ENCODE measurements at places on chromosomes 1 and 21.

- no peak for DNase-seq
These were observed 44.2 kb downstream of the CYYR1 start for GRCh38 chr21:26528882-26529281.

DNA sequence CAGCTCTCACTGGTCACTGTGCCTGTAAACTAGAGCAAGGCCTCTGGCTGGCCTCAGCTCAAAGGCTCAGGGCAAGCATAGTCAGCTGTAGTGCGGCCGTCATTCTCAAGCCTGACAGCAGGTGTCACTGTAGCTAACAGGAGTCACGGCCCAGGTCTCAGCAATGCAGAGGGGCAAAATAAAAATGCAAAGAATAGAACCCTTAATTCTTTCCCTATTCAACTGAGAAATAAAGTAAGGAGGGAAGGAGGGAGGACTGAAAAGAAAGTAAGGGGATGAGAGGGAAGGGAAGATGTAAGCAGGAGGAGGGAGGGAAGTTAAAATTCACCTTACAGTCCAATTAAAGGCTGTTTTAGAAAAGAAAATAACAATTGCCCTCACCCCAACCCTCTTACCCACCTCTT lies 106.1 kb downstream of the KIAA0319L start:
- peak; percentile 69 for DNase-seq

- no peak for DNase-seq
These were observed 13.8 kb downstream of the RASSF5 start for GRCh38 chr1:206521127-206521526.

- DNase-seq = peak; percentile 3
These were observed 392 bp downstream of the GSTM2 start for GRCh38 chr1:109668123-109668775.

DNA sequence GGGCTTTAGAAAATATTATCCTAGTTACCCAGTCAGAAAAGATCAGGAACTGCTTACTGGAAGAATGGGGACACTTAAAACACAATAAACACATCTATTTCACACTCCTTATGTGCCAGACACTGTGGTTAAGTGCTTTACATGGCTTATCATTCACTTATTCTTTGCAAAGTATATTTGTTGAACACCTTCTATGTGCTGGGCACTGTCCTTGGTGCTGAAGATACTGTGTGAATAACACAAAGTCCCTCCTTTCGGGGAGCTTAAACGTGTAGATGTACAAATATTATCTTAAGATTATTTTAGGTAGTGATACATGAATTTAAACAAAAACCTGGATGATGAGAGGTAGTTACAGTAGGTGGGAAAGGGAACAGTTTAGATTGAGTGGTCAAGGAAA lies 169.3 kb downstream of the ST6GALNAC5 start:
- peak; percentile 48 for DNase-seq

DNA sequence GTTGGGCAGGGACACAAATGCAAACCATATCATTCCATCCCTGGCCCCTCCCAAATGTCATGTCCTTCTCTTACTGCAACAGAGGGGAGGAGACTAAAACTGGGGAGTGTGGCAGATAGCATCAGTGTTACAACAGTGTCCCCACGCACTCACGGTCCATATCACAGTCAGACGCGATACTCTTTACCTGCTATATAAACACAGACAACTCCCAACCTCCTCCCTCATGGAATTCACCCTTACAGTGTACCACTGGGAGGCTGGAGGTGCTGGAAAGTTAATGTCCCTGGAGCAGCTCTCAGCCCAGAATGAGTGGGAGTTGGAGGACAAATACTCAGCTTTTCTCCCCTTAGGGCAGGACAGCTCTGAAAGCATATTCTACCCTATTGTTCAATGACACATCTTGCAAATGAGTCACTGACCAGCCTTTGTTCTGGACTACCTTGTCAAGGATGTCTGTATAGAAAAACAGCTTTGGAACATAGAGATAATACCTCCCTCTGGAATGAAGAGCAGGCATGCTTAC lies 445.9 kb downstream of the SETD4 start:
- peak; percentile 76 for DNase-seq

DNA sequence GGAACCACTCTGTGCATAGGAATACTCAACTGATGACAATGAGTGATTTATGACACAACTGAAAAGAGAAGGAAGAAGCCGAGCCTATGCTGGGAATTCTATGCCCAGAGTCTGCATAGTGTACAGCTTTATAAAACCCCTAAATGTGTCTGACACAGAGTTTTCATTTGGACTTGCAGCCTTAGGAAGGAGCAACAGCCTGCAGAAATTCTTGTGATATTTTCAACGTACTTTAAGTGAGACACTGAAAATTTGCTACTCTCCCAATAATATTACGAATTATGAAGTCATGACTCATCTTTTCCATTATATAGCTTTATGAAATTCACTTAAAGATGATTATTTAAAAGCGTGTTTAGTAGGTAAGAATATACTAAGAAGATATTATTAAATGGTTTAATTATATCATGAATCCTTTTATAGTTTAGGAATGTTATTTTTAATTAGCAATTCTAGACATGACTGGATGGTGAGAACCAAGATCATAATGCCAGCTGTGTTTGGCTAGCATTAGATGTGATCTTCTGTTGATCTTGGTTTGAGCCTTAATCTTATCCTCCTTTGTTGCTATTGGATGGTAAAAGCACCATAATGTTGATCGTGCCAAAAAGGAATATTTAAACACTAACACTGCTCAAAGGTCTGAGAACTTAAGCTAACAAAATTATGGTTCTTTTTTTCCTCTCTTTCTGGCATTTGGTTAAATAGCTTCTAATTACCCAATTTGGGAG lies 785.1 kb upstream of the ADGRL4 start:
- no peak for DNase-seq

- peak; percentile 59 for DNase-seq
These were observed 38.2 kb downstream of the URB2 start for GRCh38 chr1:229664133-229664689.

GRCh38 chr1:230772457-230773395 lies 25.5 kb downstream of the CAPN9 start:
- peak; percentile 55 for DNase-seq

DNA sequence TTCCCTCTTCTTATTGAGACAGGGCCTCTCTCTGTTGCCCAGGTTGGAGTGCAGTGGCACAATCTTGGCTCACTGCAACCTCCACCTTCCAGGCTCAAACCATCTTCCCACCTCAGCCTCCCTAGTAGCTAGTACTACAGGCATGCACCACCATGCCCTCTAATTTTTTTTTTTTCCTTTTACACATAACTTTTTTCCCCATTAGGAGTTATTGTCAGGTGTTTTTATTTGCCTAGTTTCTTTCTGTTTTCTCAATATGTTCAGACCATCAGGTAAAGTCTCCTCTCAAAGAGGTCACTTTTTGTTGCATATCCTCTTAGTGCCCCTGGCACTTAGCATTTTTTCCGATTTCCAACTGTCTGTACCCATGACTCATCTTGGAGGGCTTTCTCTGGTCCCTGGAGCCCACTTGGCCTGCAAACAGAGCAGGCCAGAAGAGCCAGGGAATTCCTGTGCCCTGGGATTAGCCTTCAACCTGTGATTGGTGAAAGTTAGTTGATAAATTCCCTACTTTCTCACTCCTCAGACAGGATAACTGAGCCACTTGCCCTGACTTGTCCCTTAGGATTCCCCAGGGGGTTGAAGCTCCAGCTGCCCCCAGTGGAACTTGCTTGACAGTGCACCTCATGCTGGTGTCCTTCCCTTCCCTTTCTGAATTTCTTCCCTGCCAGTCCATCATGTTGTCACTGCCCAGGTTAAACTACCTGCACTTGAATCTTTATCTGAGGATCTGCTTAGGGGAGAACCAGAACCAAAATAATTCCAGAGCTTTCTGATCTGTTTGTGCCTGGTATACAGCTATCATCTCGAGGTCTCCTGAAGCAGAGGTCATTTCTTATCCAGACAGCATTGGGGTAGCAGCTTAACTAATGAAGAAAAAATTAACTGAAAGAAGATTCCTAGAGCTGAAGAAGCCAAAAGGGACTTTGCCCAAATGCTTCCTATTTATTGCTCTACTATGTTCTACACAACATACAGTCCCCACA lies 2.4 kb downstream of the NTPCR start:
- peak; percentile 73 for DNase-seq

GRCh38 chr1:28159243-28159642 lies 17.2 kb downstream of the PTAFR start:
- DNase-seq = no peak

GRCh38 chr1:234917495-234918180 lies 211.0 kb downstream of the TOMM20 start:
- no peak for DNase-seq

DNA sequence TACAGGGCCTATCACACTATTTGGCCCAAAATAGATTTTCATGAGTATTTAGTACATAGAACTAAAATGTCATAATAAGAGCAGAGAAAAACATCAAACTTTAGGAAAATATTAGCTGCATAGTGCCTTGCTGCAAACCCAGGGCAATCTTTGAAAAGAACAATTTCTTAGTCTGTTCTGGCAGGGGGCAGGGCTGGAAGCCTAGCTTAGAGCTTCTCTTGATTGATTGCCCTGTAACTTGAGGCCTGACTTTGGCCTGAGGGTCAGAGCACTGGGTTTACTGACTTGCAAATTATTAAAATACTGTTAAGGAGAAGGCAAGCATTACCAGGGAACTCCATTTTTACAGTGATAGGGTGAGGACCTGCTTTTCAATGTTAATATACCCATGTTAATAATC lies 115.8 kb upstream of the SPAG17 start:
- no peak for DNase-seq

DNA sequence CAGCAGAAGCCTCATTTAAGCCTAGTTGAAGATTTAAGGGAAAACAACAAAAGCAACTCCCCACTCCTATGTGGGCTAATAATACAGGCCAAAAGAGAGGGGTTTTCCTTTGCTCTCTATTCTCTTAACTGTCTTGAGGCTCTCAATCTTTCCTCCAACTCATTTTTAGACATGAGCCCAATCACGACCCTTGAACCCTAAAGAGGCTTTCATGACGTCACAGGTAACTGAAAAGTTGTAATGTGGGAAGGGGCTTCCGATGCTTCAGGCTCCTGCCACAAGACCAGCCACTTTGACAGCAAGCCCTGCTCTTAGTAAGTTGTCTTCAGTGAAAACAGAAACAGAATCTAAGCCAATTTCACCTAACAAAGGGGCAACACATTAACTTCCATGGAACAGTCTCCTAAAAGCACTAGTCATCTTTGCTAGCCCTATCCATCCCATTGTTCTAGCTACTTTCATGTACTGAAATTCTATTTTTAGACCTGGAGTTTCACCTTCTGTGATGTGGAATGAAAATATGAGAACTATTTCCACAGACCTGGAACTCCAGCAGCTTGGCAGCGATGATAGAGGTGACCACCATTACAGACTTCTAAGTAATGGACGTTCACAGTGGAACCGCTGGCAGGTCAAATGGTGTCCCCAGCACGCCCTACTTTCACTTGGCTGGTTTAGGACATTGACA lies 36.3 kb downstream of the GPR161 start:
- DNase-seq = no peak

- DNase-seq = no peak
These were observed 18.8 kb upstream of the GPR137B start for GRCh38 chr1:236123563-236123962.

DNA sequence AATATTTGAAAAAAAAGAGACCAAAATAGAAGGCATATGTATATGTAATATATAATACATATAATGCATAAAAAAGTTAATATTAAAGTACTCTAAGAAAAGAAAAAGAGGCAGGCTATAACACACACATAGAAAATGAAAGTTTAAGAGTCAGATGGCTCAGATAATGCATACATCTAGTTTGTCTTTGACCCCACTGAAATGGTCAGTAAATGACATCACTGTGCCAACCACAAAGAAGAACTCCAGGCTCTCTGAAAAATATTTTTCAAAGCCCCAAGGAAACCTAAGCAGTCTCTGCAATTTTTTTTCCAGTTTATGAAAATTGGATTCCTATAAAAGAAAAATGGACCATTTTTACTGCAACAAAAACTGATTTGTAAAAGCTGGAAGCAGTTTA lies 55.4 kb upstream of the SCYL3 start:
- DNase-seq = peak; percentile 64

DNA sequence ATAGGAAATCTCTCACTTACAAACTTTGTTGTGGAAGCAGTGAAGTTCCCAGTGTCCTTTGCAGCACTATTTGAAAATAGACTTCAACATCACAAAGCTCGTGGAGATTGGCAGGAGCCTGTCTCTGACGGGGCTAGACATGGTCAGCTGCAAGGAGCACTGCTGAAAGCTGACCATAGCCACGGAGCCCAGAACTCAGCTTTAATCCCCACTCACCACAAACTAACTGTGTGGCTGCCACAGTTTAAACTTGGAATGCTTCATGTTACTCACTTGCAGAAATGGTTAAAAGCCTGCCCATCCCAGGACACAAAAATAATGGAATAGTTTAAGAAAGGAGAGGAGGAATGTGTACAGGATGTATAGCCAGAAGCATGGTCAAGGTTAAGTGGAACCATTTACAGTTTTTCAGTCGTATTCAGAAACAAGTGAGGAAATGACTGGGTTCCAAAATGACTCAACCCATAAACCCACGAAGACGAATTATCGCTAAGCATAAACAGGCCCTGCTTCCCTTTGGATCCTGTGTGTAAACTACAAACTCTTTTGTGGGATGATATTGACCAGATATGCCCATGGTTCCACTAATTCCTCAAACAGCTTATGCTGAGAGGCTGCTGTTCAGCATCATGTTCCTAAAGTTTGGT lies 18.2 kb downstream of the DNALI1 start:
- DNase-seq = peak; percentile 84

GRCh38 chr21:26389971-26390641 lies 183.0 kb downstream of the CYYR1 start:
- peak; percentile 92 for DNase-seq

DNA sequence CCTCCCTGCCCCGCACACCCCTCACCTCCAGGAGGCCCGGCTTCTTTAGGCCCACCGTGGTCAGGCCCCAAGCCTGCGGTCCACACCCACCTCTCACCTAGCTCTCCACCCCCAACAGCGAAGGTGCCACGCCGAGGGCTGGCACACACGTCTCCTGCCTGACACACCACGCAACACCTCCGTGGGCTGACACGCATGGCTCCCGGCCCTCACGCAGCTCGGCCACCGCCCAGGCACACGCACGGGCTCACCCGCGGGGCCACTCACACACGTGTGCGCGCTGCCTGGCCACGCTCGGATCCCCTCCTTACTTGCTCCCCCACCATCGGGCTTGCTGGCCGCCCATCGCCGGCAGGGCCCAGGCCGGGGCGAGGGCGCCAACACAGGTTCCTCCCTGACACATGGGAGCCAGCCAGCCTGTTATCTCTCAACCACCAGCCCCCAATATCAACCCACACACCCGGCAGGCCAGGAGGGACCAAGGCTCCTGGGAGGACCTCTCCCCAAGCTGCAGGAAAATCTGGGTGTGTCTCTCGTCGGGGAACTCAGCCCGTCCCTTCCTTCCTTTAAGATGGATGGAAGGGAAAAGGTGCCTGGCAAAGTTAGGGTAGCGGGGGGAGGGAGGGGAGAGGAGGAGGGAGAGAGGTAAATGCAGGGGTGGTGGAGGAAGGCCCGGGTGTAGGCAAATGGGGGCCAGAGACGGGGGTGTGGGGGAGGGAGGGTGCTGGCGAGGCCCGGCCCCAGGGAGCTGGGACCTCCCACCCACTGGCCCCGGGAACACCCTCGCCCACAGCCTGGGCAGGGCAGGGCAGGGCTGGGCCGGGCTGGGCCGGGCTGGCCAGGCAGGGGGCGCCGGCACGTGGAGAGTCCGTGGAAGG lies 546 bp downstream of the ELOVL1 start:
- no peak for DNase-seq

GRCh38 chr1:22635436-22635835 lies 992 bp upstream of the C1QA start:
- DNase-seq = no peak
